Activated naive CD4-positive, alpha-beta T cell treated with Interleukin-2 at 50 U/mL for 16 hours (primary cell): ENCODE measurements at places on chromosomes 12 and 14.

DNA sequence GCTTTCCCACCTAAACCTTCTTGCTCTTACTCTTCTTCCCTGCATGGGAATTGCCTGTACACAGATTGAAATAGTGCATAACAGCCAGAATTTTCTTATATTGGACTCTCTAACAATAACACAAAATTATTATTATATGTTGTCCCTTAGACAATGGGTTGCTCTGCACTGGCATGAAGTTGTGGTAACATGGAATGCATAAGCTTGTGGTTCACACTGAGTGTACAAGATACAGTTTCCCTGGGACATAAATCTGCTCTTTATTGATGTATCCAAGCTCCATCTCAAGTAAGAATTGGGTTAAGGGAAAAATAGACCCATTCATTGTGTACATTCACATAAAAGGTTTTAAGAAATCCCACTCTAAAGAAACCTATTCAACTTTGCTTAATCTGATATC is 114.4 kb upstream of the NTF3 start:
- no peak for DNase-seq

DNA sequence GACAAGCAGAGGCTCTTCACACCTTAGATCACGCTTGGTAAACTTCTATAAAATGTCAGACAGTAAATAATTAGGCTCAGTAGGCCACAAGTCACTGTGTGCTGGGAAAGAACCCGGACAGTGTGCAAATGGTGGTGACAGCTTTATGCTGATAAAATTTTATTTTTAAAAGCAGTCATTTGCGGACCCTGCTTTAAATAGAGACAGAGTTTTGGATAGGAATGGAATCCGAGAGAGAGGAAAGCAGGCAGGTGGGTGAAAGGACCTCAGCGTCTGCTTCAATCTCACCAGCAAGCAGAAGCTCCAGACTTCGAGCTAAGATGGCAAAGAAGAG is 21.4 kb downstream of the ANKLE2 start:
- no peak for DNase-seq

DNA sequence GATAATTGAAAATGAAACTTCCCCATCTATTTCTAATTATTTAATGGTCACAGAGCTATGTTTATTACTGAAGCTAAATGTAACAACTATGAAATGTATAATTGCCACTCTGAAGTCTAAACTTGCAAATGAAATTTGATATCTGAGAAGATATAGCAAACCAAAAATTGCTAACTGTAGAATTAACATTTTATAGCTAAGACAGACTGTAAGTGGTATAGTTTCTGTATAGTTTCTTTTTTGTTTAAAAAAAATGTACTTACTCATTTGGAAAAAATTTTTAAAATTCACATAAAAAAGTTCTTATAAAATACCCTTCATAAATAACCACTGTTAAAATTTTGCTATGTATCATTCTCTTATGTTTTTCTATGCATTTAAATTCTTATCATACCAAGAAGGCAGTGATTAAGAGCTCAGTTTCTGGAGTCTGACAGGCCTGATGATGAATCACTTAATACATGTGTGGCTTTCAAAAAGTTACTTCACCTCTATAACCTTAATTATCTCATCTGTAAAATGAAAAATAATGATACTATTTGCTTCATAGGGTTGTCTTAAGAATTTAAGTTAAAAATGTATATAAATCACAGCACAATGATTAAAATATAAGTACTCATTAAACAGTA is 214.7 kb upstream of the GARIN2 start:
- DNase-seq: no peak

DNA sequence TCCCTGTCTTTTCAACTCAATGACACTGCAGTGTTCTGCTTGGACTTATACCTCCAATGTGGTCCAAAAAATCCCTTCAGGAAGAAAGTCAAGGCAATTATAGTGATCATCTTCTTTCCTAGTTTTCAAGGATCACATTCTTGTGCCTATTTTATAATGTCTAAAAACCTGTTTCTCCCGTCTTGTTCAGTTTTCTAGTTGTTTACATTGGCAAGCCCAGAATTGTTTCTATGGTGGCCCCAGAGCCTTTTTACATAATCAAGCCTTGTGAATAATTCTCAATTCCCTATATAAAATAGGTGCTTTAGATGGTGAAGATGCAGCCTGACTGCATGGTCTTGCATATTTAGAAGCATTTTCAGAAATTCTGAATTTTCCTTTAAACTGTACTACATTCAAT is 14.5 kb upstream of the LDHB start:
- DNase-seq: no peak

GRCh38 chr12:124769163-124769530 is 94.5 kb downstream of the SCARB1 start:
- no peak for DNase-seq

GRCh38 chr12:104640956-104641355 is 184.2 kb downstream of the CHST11 start:
- DNase-seq: no peak

- no peak for DNase-seq
These were observed 473.7 kb upstream of the FLRT2 start for GRCh38 chr14:85056267-85056666.
